ENCODE measurements at places on chromosomes 1 and 21.

GRCh38 chr1:245707941-245708340 lies 553.2 kb downstream of the KIF26B start:
- no peak for DNase-seq

DNA sequence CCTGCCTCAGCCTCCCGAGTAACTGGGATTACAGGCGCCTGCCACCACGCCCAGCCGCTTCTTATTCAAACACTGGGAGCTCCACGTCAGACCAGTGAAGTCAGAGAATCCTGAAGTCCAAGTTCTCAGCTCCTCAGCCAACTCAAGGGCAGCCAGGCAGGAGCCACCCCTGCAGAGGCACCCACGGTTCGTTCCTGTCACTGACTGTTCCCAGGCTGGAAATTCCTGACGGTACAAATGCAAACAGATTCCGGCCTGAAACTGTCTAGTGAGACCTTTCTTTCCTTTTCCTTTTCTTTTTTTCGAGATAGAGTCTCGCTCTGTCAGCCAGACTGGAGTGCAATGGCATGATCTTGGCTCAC lies 11.7 kb downstream of the SLC35E2B start:
- peak; percentile 1 for DNase-seq

DNA sequence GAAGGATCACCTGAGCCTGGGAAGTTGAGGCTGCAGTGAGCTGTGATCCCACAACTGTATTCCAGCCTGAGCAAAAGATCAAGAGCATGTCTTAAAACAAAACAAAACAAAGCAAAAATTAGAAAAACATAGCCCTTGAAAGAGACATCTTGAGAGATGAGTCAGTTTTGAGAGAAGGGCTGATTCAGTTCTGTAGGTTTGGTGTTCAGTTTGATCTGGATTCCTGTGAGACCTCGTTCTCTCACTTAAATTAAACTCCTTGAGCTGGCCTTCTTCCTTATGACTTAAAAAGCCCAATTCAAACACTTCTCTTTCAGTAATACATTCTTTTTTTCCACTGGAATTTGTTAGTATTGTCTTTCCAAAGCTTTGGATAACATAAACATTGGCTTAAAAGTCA lies 164.2 kb downstream of the NRIP1 start:
- DNase-seq = peak; percentile 20

- DNase-seq = peak; percentile 96
Observed at GRCh38 chr1:66563941-66564630, 30.1 kb downstream of the SGIP1 start.

DNA sequence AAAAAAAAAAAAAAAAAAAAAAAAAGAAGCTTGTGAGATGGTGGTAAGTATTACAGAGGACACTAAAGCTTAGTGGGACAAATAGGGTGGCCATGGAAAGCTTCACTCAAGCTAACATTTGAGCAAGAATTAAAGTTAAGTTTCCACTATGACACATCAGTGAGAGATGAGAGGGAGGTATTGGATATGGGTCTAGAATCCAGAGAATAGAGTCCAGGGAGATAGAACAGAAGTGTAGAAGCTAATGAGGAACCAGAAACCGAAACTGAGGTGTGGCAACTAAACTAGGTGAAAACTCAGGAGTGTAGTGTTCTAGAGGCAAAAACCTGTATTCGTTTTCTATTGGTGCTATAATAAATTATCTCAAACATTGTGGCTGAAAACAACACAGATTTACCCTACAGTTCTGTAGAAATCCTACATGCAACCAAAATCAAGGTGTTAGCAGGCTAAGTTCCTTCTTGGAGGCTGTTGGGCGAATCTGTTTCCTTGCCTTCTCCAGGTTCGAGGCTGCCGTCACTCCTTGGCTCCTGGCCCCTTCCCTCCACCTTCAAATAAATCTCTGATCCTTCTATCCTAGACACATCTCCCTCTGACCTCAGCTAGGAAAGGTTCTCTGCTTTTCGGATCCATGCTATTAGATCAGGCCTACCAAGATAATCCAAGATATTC lies 36.2 kb downstream of the PTP4A2 start:
- DNase-seq = no peak

GRCh38 chr1:228263636-228264035 lies 55.8 kb downstream of the OBSCN start:
- DNase-seq = no peak

GRCh38 chr1:151482017-151482416 lies 22.7 kb upstream of the POGZ start:
- DNase-seq = no peak

All from PC-3 (cell line).